CD14-positive monocyte (primary cell): ENCODE measurements at places on chromosomes 6 and 20.

GRCh38 chr20:57491373-57491772 is 33.6 kb downstream of the CTCFL start:
- DNase-seq, result no peak

DNA sequence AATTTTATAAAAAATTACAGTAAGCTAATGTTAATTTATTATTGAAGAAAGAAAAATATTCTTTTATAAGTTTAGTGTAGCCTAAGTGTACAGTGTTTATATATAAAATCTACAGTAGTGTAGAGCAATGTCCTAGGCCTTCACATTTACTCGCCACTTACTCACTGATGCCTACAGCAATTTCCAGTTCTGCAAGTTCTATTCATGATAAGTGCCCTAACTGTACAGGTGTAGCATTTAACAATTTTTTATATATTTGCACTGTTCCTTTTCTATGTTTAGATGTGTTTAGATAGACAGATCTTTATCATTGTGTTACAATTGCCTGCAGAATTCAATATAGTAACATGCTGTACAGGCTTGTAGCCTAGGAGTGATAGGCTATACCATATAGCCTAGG is 80.1 kb upstream of the HDAC2 start:
- no peak for DNase-seq

GRCh38 chr6:140897804-140898573 is 1234.7 kb upstream of the GJE1 start:
- DNase-seq, result peak; percentile 6

DNA sequence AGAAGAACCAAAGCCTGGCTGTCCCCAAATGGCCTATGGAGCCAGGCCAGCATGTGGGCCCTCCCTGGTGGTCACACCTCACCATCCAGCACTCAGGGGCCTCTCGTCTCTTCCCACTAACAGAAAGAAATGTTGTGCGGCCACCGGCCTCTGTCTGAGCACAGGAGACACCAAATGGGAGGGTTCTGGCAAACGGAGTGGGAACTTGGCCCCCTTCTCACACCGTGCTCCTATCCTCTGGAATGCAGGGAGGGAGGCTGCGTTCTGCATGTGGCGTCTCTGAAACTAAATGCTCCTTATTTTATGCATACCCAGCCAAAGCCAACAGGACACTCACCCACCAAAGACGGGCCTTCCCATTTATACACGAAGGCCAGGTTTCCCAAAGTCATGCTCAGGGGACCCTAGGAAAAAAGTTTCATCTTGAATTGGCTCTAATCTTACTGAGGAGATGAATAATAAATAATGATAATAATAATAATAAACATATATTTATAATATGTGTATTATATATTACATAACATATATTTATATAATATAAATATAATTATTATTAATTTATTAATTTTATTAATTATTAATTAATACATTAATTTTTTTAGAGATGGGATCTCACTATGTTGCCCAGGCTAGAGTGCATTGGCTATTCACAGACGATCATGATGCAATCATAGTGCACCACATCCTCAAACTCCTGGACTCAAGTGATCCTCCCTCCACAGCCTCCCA is 102.4 kb downstream of the FOXF2 start:
- no peak for DNase-seq

GRCh38 chr6:82781620-82782204 is 283.9 kb downstream of the UBE3D start:
- DNase-seq, result no peak

DNA sequence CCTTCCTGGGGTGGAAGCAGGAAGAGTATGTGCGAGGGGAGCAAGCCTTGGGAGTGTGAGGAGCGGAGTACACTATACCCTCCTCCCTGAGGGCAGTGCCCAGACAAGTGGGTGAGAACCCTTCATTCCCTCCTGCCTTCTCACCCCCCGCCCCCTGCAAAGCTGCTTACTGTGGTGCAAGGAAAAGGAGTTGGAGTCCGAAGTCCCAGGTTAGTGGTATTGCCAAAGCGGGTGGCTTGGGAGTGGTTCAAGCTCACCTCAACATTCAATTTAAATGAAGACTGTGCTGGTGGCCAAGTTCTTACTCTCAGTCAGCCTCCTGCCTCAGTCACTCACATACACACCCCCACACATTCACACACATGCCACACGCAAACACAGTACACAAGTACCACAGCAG is 74.7 kb upstream of the PRDM1 start:
- DNase-seq, result no peak

DNA sequence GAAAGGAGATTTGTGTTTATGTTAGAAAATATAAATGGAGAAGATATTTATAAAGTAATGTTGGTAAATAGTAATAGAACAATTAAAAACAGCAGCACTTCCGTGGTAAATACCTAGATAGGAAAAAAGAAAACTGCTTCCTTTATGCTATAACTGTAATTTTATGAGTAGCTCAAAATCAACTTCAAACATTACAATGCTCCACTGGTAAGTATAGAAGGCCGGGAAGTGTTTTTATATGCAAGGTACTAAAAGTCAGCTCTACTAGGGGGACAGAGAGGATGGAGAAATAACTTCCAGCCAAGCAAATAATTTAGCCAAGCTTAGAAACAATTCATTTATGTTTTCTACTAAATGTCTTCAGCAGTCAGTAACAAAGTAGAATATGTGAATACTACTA is 56.7 kb downstream of the ARHGAP18 start:
- no peak for DNase-seq
